ENCODE measurements at places on chromosomes 3 and 15.

DNA sequence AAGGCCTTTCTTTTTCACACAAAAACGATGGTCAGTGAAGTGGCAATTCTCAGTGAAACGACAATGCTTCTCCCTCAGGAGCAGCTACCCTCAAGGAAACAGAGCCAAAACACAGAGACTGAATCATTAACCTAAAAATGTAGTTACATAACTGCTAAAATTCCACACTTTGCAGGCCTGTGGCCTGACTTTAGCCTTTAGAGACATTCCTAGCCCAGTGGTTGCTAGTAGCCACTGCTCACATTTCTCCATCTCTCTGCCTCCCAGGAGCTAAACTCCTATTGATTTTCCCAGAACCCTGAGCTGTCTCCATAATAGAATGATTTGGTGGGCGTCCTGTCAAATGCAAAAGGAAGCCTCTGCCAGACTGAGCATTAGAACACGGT lies 630.1 kb upstream of the KCNMB2 start:
- DNase-seq: no peak

GRCh38 chr15:91099616-91099994 lies 452 bp upstream of the SV2B start:
- peak; percentile 5 for DNase-seq

GRCh38 chr3:13064159-13064868 lies 8.9 kb downstream of the IQSEC1 start:
- no peak for DNase-seq

GRCh38 chr3:8964436-8965370 lies 1.4 kb upstream of the RAD18 start:
- no peak for DNase-seq

- no peak for DNase-seq
Observed at GRCh38 chr3:52779011-52779836, 1.8 kb downstream of the ITIH1 start.

GRCh38 chr3:12452361-12453330 lies 31.6 kb upstream of the TSEN2 start:
- no peak for DNase-seq

DNA sequence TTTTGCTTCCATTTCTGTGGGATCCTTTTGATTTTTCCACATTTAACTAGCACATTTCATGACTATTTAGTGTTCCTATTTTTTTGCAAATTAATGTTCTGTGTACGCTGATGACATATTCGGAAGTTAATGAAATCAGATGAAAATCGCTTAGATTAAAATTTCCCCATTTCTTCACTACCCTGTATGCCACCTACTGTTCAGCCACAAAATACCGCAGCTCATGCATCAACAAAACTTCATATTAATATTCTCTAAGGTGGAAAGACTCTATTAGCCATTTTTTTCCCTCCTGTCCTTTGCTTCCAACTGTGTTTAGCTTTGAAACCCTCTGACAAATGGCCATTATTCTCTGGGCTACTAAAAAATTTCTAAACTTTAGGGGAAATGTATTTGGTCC lies 300.6 kb downstream of the MECOM start:
- DNase-seq: no peak

- DNase-seq: no peak
Observed at GRCh38 chr3:64856106-64856505, 168.3 kb upstream of the ADAMTS9 start.

- no peak for DNase-seq
Observed at GRCh38 chr3:45414823-45415222, 26.4 kb downstream of the LARS2 start.

- DNase-seq: no peak
Observed at GRCh38 chr15:78977591-78978347, 32.9 kb upstream of the CTSH start.

DNA sequence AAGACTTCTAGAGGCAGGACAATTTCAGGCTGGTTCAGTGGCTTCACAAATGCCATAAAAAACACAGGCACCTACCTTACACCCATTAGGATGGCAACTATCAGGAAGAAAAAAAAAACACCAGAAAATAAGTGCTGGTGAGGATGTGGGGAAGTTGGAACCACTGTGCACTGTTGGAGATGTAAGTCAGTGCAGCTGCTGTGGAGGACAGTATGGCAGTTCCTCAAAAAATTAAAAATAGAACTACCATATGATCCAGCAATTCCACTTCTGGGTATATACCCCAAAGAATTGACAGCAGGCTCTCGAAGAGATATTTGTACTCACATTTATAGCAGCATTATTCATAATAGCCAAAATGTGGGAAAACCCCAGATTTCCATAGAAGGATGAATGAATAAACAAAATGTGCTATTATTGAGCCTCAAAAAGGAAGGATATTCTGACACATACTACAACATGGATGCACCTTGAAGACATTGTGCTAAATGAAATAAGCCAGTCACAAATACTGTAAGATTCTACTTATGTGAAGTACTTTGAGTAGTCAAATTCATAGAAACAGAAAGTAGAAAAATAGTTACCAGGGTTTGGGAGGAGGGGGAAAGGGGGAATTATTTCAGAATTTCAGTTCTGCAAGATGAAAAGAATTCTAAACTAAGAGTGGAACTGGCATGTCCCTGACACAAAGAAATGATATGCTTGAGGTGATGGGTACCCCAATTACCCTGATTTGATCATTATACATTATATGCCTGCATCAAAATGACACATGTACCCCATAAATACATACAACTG lies 40.9 kb downstream of the NR1D2 start:
- DNase-seq: no peak

DNA sequence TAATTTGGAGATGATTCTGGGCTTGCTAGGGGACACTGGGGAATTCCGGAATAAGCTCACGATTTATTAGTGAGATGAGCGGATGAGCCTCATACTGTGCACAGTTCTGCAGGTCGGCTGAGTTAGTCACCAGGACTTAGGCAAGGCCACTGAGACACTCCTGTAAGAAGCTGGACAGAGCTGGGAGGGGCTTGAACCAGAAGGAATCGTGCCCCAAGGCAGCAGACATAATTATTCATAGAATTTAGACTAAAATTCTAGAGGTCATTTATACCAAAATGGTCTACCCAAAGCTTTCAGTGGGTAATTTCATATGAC lies 121.4 kb downstream of the VGLL4 start:
- no peak for DNase-seq

DNA sequence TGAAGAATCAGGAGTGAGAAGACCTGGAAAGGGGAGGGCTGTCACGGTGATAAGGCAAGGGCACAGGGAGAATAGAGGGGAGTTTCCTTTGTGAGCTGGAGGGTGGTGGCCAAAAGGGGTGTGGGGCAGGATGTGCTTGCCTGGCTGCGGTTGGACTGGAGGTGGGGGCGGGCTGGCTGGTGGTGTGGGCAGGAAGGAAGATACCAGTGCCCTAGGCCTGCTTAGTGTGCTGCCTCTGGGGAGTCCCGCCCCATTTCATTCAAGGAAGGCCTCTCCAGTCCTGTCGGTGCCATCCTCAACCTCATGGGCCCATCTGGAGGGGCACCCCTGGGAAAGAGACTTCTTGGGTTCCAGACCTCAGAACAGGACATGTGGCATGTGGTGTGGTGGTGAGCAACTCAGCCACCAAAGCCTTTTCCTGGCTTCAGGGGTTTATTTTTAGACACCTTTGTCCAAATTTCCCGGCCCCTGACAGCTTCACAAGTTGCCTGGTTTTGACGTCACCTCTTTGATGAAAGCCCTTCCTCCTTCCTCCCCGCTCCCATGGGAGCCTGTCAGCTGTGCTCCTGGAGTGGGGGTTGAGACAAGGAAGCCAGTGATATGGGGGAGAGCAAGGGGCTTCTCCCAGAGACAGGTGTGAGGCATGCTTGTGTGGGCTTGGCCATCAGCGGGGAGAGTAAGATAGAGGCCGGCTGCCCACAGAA lies 15.6 kb downstream of the TEX264 start:
- DNase-seq: peak; percentile 67

GRCh38 chr3:99366663-99367429 lies 271.5 kb upstream of the COL8A1 start:
- no peak for DNase-seq

DNA sequence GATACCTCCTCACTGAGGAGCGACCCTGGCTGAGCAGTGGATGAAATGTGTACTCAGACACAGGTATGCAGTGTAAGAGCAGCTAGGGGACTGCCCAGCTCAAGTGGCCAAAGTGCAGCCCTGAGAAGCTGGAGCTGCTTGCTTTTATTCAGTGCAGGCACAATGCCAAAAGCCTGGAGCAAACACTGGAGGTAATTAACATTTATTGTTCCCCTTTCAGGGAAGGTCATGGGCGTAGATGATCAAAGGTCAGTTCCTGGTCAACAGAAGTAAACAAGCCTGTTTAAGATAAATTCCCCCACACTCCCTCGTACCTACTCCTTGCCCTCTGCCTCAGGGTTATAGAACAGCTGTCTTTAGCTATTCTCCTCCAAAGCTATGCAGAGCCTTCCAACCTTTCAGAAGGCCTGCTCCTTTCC lies 17.5 kb downstream of the PLA2G4F start:
- DNase-seq: no peak

DNA sequence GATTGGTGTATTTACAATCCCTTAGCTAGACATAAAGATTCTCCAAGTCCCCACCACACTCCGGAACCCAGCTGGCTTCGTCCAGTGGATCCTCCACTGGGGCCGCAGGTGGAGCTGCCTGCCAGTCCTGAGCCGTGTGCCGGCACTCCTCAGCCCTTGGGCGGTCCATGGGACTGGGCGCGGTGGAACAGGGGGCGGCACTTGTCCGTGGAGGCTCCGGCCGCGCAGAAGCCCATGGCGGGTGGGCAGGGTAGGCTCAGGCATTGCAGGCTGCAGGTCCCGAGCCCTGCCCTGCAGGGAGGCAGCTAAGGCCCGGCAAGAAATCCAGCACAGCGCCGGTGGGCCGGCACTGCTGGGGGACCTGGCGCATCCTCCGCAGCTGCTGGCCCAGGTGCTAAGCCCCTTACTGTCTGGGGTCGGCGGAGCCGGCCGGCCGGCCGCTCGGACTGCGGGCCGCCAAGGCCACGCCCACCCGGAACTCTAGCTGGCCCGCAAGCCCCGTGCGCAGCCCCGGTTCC lies 3.5 kb upstream of the RNU5B-1 start:
- DNase-seq: no peak

DNA sequence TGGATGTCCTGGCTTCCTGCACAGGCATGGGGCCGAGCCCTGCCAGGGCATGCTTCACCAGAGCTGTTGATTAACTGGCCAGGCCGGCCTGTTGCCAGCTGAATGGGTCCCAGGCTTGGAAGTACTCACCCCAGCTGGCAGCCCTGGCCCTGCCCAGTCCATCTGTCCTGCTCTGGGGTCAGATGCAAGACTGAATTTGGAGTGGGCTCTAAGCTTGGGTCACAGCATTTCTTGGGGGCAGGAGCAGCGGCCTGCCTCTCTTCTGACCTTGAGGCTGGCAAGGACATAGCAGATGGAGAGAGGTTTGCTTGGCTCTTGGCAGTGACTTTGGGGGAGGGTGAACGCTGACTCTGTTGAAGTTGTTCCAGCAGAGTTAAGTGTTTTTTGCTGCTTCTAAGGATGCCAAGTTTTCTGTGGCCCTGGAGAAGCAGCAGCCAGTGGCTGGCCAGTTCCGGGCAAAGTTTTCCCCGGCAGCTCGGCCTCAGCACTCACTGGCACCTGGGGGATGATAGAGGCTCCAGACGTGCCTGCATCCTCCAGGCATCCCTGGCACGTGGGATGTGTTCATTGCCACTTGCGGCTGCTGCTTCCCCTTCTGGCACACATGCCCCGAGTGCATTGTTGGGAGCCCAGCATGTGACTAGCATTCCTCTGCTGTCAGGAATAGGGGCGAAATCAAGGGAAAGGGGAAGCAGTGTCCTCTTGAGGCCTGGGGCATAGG lies 22.9 kb downstream of the PDIA5 start:
- DNase-seq: no peak

DNA sequence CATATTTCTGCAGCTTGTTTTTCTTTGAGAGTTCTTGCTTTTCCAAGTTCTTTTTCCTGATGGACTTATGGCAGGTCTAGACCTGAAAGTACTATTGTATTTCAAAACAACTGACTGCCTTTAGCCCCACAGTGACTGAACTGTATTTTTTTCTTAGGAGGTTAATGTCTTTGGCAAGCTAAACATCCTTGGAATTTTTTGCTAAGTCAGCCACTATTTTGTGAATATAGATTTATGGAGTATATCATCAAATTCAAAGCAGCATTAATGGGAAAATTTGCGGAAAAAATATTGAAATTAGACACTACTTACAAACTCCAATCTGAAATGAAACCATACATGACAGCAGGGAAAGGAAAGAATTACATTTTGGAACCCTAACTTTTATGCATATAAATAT lies 8.6 kb downstream of the PIK3CA start:
- DNase-seq: no peak

DNA sequence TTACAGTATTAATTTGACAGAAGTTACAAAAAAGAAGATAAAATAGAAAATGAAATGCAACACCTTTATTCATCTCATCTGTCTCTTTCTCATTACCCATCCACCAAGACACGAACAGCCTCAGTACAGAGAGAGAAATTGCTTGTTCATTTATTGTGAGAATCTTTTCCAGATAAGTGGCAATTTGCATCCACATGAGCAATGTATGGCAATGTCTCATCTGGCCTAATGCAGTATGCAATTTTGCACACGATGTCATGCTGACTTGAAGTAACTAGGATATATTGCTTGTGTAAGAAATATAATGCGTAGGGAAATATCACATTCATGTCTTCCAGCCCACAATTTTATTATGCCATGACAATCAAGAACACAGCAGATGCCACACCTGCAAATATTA lies 866.9 kb downstream of the ROBO1 start:
- DNase-seq: no peak

GRCh38 chr3:69367586-69367985 lies 18.3 kb downstream of the FRMD4B start:
- DNase-seq: no peak

DNA sequence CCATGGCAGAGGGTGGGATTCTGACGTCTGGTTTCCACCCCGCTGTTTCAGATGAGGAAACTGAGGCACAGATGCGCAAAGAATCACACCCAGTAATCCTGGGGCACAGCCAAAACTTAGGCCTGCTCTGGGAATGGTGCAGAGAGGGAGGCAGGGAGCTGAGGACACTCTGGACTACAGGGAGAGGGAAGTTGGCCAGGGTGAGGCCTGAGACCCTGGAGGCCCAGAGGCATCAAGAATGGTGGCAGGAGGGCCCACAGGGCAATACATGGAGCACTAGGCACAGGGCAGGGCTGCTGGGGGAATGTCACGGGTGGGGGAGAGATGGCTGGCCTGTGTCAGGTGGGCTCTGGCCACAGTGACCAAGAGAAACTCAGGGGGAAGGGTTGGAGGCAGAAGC lies 63.6 kb downstream of the TLE3 start:
- no peak for DNase-seq

DNA sequence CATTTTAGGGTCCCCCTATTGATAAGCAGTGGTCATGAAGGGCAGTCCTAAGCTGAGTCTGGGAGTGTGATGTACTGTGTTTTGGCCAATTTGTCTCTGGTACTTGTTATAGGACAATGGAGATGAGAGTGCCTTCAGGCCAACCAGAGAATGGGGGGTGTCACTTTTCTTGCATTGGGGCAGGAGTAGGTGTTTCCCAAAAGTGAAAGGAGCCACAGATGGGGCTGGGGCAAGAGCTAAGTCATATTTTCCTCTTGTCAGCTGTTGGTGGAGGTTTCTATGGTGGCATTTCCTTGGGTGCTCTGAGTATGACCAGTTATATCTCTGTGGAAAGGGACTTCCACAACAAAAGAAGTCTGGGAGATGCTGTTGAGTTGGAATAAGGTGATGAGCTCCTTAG lies 24.7 kb upstream of the BSN start:
- DNase-seq: no peak

GRCh38 chr15:65912235-65912634 lies 42.9 kb downstream of the RAB11A start:
- no peak for DNase-seq

- no peak for DNase-seq
Observed at GRCh38 chr3:183895296-183895695, 10.6 kb upstream of the PARL start.

GRCh38 chr3:132242790-132243189 lies 74.4 kb upstream of the ACP3 start:
- DNase-seq: no peak
